ENCODE measurements at places on chromosomes 12 and 14. TPM values are rescaled to one million over a fixed set of nuclear protein-coding genes. Genes with fewer than 3 reads are reported as not detected.

DNA sequence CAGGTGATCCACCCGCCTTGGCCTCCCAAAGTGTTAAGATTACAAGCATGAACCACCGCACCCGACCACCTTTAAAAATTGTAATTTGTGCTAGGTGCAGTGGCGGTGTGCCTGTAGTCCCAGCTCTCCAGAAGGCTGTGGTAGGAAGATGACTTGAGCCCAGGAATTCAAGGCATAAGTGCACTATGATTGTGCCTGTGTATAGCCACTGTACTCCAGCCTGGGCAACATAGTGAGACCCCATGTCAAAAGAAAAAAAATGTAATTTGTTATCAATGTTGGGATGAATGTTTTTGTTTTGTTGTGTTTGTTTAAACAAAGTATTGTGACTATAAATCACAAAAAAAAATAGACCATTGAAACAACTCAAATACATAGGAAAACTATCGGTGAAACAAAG, 43.1 kb upstream of the NAP1L1 start:
- no peaks in the 10 kb centered on the region for H3K4me1 ChIP-seq
- no peak overlapping the region for H3K4me3 ChIP-seq
- no peak for DNase-seq
- no peak overlapping the region for H3K27ac ChIP-seq

DNA sequence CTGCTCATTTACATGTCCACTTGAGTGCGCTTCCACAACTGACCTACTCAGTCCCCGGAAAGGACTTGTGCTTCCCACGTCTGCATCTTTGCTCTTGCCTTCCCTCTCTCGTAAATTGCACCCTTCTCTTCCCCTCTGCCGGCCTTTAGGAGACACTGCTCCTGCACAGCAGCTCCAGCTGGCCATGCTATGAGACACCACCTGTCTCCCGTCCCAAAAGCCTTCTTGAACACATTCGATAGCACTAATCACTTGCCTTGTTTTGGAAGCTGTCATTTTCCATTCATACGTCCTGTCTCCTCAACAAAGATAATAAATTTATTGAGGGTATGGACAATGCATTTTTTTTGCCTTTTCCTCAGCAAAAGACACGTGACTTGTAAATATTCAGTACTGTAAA, 15.7 kb upstream of the KCNA1 start:
- DNase-seq = no peak
- H3K36me3 ChIP-seq = no peaks in the 10 kb centered on the region
- no peak overlapping the region for H3K4me3 ChIP-seq
- peaks cover 68% of the 10 kb centered on the region for H3K27me3 ChIP-seq

DNA sequence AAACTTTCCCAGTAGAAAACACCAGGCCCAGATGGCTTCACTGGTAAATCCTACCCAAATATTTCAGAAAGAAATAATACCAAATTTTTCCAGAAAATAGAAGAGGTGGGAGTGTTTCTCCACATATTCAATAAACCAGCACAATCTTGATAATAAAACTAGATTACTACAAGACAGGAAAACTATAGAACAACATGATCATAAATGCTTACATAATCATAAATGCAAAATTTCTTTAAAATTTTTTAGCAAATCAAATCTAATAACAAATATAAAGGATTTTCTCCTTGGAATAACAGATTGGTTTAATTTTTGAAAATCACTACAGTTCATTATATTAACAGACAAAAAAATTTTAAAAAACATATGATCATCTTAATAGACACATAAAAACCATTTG, 294.5 kb downstream of the BCL11B start:
- H3K4me3 ChIP-seq = no peak overlapping the region
- DNase-seq = no peak
- no peaks in the 10 kb centered on the region for H3K36me3 ChIP-seq

NDUFA9 gene
- 338 TPM for total RNA-seq

- no peak overlapping the region for H3K27ac ChIP-seq
- H3K4me1 ChIP-seq = peaks cover 87% of the 10 kb centered on the region
- no peak overlapping the region for H3K4me3 ChIP-seq
- no peak for DNase-seq
Observed at GRCh38 chr12:50615907-50616296, 111.1 kb downstream of the DIP2B start.

GRCh38 chr12:58916921-58917511, 3.3 kb downstream of the LRIG3 start:
- peak overlapping the region; percentile 84 for H3K4me3 ChIP-seq
- peaks cover 73% of the 10 kb centered on the region for H3K4me1 ChIP-seq
- peak overlapping the region; percentile 90 for H3K27ac ChIP-seq
- no peak for DNase-seq
- H3K27me3 ChIP-seq = no peaks in the 10 kb centered on the region
- peaks cover 19% of the 10 kb centered on the region for H3K36me3 ChIP-seq

TMEM179 gene
- total RNA-seq = 0.49 TPM

STYK1 gene
- total RNA-seq = not detected

GRCh38 chr12:62957233-62957953, 22.4 kb upstream of the PPM1H start:
- no peaks in the 10 kb centered on the region for H3K36me3 ChIP-seq
- no peak for DNase-seq
- H3K4me1 ChIP-seq = no peaks in the 10 kb centered on the region
- no peak overlapping the region for H3K4me3 ChIP-seq
- H3K27me3 ChIP-seq = no peaks in the 10 kb centered on the region

- no peak for DNase-seq
- no peak overlapping the region for H3K4me3 ChIP-seq
- no peaks in the 10 kb centered on the region for H3K36me3 ChIP-seq
- H3K4me1 ChIP-seq = no peaks in the 10 kb centered on the region
Observed at GRCh38 chr12:47858511-47859266, 39.0 kb upstream of the HDAC7 start.

DNA sequence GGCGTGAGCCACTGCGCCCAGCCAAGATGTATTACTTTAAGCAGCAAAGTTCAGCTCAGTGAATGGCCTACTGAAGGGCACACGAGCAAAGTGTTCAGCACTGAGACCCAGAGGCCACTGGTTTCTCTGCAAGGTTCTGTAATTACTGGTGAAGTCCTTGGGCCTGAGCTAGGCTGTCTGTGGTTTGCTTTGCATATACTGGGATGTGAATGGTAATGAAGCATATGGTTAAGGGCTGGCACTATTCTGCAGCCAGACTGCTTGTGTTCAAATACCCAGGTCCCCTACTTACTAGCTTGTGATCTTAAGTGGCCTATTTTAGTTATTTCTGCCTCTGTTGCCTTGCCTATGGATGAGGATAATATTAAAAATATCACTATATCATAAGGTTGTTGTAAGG, 72.0 kb downstream of the LLPH start:
- no peak overlapping the region for H3K27ac ChIP-seq
- H3K36me3 ChIP-seq = no peaks in the 10 kb centered on the region
- H3K27me3 ChIP-seq = peaks cover 4% of the 10 kb centered on the region
- no peaks in the 10 kb centered on the region for H3K4me1 ChIP-seq
- no peak for DNase-seq
- no peak overlapping the region for H3K4me3 ChIP-seq

DNA sequence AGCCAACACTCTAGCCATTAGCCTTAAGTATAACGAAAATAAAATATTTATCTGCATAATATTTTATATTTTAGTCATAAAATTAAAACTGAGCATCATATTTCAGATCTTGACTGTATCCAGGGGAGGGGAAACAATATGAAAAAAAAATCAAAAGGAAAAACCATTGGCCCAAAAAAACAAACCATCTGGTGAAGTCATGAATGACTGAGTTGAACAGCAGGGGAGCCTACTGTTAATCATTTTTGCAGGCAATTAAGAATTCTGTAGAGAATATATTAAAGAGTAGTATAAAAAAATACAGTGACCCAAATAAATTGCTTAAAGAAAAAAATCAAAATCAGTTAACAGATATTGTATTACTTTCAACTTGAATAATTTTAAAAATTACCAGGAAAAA, 224.8 kb downstream of the C12orf50 start:
- no peaks in the 10 kb centered on the region for H3K27me3 ChIP-seq
- no peak overlapping the region for H3K4me3 ChIP-seq
- H3K27ac ChIP-seq = no peak overlapping the region
- DNase-seq = no peak

GRCh38 chr12:46267575-46267824, 1.3 kb downstream of the SLC38A1 start:
- H3K27ac ChIP-seq = peak overlapping the region; percentile 86
- H3K4me1 ChIP-seq = peaks cover 65% of the 10 kb centered on the region
- peak overlapping the region; percentile 77 for H3K4me3 ChIP-seq

- DNase-seq = no peak
- no peaks in the 10 kb centered on the region for H3K4me1 ChIP-seq
- H3K36me3 ChIP-seq = no peaks in the 10 kb centered on the region
- no peak overlapping the region for H3K27ac ChIP-seq
Observed at GRCh38 chr12:89960011-89960507, 251.4 kb upstream of the ATP2B1 start.

ANKLE2 gene
- 21.2 TPM for total RNA-seq

ITGA7 gene
- 520 TPM for total RNA-seq

DNA sequence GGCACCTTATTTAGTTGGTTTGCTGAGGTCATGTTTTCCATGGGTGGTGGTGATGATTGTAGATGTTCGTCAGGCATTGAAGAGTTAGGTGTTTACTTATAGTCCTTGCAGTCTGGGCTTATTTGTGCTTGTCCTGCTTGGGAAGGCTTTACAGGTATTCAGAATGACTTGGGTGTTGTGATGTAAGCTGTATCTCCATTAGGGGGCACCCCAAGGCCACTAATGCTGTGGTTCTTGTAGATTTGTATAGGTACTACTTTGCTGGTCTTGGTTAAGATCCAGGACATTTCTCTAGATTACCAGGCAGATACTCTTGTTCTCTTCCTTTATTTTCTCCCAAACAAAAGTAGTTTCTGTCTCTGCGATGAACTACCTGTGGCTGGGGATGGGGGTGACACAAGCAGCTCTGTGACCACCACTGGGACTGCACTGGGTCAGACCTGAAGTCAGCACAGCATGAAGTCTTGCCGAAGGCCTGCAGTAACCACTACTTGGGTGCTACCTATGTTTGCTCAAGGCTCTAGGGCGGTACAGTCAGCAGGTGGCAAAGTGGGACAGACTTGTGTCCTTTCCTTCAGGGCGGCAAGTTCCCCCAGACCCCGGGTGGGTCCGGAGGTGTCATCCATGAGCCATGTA, 35.8 kb upstream of the FBXO33 start:
- no peak for DNase-seq
- no peak overlapping the region for H3K4me3 ChIP-seq
- no peaks in the 10 kb centered on the region for H3K36me3 ChIP-seq
- H3K4me1 ChIP-seq = no peaks in the 10 kb centered on the region

GRCh38 chr12:131124487-131125280, 171.0 kb downstream of the ADGRD1 start:
- H3K4me1 ChIP-seq = no peaks in the 10 kb centered on the region
- peaks cover 13% of the 10 kb centered on the region for H3K36me3 ChIP-seq
- no peaks in the 10 kb centered on the region for H3K27me3 ChIP-seq
- H3K4me3 ChIP-seq = no peak overlapping the region
- H3K27ac ChIP-seq = no peak overlapping the region

- peaks cover 9% of the 10 kb centered on the region for H3K27me3 ChIP-seq
- no peak overlapping the region for H3K4me3 ChIP-seq
- no peaks in the 10 kb centered on the region for H3K36me3 ChIP-seq
- peaks cover 22% of the 10 kb centered on the region for H3K4me1 ChIP-seq
- H3K27ac ChIP-seq = no peak overlapping the region
- DNase-seq = no peak
Observed at GRCh38 chr14:24394275-24394674, 4.5 kb upstream of the NYNRIN start.

DNA sequence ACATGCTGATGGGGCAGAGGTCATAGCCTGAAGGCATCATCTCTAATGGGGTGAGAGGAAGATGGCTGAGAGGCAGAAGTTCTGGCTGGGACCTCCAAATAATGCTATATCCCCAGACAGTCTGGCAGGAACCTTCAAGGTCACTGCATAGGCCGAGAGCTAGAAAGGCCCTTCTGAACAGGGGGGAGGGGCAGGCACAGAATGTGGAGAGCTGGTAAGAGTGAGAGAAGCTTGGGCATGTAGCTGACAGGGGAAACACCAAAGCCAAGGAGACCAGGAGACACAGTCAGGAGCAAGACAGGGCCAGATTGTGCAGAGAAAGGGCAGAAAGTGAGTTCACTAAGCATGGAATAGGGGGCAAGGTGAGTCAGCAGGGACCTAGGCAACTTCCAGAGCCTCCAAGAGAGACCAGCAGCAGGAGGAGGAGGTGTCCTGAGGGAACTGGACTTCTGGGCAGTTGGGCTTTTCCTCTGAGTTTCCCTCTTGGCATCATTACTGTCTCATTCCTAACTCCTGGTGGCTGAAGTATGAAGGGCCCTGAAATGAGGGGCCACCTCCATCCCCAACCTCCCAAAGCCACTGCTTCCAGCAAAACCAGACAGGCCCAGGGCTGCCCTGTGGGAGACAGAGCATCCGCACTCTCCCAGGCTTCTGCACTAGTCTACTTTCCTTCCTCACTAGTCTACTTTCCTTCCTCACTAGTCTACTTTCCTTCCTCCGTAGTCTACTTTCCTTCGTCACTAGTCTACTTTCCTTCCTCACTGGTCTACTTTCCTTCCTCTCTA, 17.1 kb downstream of the ANO2 start:
- DNase-seq = no peak
- no peaks in the 10 kb centered on the region for H3K4me1 ChIP-seq
- H3K36me3 ChIP-seq = no peaks in the 10 kb centered on the region
- no peak overlapping the region for H3K4me3 ChIP-seq
- peaks cover 32% of the 10 kb centered on the region for H3K27me3 ChIP-seq
- no peak overlapping the region for H3K27ac ChIP-seq

DNA sequence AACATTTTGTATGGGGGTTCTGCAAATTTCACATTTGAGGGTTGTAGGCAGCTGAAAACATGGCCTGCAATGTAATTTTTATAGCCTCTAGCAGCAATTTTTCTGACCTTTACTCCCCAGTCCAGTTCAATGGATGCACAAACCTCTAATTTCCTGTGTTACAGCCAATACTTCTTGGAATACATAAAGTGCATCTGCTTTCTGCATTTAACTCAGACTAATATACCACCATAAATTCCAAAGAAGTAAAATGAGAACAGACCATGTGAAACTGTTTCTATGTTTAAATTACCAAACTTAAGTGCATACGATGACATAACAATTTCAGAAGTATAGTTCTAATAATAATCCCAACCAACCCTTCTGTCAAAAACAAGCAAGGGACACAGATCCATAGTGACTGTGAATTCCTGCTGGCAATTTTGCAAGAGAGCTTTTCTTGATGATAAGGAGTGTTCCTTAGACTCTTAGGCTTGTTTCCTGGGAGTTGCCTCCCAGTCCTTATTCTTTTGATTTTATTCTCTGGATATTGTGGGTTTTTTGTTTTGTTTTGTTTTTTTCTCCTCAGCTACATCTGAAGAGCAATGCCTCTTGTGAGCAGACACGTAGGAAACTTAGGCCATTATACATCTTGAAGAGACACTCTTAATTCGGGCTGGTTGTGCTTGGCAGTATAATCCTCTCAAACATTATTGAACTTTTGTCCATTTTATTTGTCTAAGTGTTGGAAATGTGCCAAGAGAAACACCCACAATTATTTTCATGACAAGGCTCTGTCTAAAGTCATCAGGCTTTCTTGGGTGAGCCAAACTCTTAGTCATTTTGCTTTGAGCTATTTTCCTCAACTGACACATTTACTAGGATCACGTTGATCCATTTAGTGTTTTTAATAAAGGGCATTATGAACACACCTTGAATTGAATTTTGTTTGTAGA, 51.3 kb upstream of the RERGL start:
- peaks cover 13% of the 10 kb centered on the region for H3K4me1 ChIP-seq
- DNase-seq = no peak
- H3K27ac ChIP-seq = no peak overlapping the region

GLT1D1 gene
- 11.8 TPM for total RNA-seq
